ENCODE measurements at places on chromosomes 4 and X.
A peak's percentile ranks its signal among the peaks of the same experiment; 100 is the strongest.

DNA sequence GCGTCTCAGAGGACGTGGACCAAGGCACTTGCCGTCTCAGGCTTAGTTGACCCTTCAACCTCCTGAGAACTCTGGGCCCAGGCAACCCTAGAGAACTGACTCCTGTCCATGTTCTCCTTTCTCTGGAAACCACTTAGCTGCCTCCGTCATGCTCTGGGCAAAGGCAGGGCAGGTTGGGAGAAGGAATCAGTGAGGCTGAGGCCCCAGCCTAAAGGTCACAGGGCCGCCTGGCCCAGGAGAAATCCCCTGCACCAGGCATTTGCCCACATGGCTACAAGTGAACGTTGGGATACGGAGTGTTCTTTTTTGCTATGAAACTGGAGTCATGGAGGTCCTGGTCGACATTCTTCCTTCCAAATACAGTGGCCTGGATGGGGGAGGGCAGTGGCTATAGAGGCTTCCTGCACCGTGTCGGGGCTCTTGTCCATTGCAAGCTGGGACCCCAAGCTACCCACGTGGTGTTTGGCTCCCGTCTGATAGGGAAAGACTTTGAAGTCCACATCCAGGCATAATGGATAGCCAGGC lies 76.0 kb downstream of the CRMP1 start:
- DNase-seq = no peak

DNA sequence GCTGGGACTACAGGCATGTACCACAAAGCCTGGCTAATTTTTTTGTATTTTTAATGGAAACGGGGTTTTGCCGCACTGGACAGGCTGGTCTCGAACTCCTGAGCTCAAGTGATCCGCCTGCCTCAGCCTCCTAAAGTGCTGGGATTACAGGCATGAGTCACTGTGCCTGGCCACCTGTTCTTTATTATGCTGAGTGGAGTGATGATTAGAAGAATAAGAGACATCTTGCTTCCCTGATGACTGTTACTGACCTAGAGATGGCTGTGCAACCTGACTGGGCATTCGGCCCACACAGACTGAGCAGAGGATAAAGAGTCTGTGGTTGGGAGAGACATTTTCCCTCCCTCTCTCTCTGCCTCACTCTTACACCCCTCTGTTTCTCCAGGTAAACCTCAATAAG lies 56.7 kb downstream of the SPINK2 start:
- no peak for DNase-seq

DNA sequence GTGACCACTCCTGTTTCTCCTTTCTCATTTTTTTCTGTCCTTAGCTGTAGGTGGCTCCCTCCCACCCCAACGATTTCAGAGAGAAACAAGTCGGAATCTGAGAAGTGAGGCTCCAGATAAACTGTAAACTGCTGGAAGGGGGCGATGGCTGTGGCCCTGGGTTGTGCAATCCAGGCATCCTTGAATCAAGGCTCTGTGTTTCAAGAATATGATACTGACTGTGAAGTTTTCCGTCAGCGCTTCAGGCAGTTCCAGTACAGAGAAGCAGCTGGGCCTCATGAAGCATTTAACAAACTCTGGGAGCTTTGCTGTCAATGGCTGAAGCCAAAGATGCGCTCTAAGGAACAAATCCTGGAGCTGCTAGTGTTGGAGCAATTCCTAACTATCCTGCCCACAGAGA lies 37.7 kb downstream of the ETDC start:
- DNase-seq = no peak

- no peak for DNase-seq
Observed at GRCh38 chr4:57360681-57361080, 250.5 kb upstream of the IGFBP7 start.

DNA sequence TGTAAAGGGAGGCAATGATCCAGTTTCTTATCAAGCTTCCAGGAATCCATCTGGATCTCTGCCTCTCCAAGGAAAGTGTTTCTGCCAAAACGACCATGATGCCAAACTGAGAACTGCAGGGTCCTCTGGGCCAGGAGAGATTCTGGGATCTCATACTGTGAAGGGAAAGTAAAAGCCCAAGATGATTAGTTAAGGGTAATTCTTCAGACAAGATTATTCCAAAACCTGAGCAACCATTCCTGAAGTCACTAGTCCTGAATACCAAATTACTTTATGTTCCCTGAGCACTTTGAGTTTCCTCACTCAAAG lies 42.0 kb downstream of the SRPX2 start:
- DNase-seq = no peak

DNA sequence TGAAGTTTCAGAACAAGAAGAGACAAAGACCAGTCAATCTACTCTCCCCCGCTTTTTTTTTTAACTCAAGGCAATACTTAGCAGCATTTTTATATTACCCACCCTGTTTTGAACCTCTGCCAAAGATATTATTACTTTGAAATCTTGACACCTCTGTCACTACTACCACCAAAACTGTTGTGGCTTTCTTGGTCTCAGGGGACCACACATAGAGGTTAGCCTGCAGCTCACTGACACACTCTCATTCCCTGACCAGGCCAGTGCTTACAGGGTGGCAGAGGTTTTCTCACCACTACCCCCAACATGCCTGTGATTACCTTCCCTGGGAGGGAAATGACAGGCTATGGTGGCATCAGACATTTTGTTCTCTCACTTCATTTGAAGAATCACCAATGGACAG lies 137.4 kb upstream of the STIM2 start:
- DNase-seq = no peak

- no peak for DNase-seq
Observed at GRCh38 chr4:152780267-152780778, 569 bp downstream of the ARFIP1 start.

GRCh38 chr4:76305033-76305687 lies 1.4 kb upstream of the STBD1 start:
- DNase-seq = no peak

DNA sequence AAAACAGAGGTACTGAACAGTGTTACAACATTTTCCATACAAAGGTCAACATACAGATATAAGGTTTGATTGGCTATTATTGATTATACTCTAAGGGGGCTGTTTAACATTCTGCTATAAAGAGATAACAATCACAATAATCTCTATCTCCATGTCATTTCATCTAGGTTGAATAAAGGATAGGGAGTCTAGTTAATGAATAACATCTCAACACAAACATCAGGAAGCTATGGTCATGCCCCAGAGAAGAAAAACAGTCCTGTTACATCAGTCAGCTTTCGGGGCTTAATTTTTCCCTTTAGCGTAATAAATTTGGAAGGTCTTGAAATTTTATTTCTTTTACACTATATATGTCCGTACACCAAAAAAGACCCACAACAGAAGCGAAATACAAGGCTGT lies 41.5 kb upstream of the DCAF8L2 start:
- DNase-seq = no peak

DNA sequence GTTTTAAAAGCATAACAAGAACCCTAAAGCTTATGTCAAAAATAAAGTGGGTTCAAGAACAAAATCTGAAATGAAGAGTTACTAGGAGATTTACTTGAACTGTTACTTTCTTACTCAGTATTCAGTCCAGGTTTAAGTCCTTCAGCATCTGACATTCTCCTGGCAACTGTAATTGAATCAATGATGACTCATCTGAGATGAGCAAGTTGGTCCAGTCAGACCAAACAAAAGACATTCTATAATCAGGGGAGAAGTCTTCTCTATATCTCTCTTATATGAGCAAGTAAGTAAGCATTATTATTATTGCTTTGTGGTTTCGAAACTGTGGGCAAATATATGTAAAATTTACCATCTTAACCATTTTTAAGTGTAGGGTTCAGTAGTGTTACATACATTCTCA lies 34.6 kb downstream of the MAP9 start:
- DNase-seq = no peak

- no peak for DNase-seq
Observed at GRCh38 chr4:38924353-38924752, 56.7 kb downstream of the FAM114A1 start.

- DNase-seq = no peak
Observed at GRCh38 chrX:66144258-66144657, 19.8 kb upstream of the HEPH start.

DNA sequence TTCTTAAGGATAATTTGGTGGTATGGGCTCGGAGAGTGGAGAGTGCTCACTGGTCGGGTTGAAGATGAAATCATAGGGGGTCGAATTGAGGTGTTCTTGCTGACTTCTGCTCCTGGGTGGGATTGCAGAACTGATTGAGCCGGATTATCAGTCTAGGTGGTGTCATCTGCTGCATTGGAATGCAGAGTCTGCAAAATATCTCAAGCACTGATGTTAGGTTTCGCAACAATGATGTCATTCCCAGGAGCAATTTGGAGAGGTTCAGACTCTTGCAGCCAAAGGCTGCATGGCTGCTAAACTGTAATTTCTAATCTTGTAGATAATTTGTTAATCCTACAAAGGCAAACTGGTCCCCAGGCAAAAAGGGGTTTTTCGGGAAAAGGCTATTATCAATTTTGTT lies 67.7 kb downstream of the RHOH start:
- DNase-seq = no peak

- no peak for DNase-seq
Observed at GRCh38 chr4:19739101-19739651, 512.5 kb upstream of the SLIT2 start.

GRCh38 chr4:80266902-80267380 lies 477 bp downstream of the FGF5 start:
- DNase-seq = no peak

DNA sequence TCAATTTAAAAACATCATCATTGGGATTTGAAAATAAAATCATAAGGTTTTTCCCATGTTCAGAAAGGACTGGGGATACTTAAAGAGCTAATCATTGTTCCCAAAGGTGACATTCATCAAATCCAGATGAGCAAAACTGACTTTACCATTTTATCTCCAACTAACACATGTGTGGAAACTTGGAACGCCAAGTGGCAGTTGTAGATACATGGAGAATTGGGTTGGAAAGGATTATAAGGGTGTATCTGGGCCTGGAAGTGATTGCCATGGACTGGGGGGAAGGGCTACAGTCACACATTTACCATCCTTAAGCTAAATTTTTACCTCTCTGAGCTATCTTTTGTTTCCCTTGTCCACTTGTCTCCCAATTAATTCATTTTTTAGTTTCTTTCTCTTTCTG lies 203.4 kb downstream of the SLC39A8 start:
- DNase-seq = no peak

DNA sequence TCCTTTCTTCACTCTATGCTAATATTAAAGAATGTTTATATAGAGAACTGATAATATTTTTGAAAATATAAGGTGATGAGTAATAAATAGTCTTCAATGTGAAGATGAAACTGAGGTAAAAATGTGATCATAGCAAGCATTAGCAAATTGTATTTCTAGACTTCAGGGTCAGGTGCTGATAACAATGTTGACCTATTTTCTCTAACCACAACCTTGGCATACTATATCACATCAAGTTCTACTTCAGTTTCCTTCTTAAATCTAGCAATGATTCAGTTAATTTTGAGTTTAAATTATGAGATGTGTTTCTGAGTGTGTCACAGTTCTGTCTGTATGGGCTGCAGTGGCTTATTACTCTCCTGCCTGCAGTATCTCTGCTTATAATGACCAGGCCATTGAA lies 209.4 kb downstream of the RAPGEF2 start:
- DNase-seq = no peak

DNA sequence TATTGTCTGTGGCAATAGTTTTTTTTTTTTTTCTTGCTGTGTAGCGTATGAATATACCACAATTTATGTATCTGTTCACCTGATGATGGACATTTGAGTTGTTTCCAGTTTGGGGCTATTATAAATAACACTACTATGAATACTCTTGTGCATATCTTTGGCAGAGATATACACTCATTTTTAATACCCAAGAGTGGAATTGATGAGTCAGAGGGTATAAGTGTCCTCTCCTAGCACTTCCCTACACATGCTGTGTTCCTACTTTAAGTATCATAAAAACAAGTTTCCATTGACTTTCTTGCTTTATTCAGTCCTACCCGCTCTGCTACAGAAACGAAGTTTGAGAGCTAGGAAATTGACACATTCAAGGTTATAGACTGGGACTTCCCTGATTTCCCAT lies 39.8 kb downstream of the XIAP start:
- no peak for DNase-seq

- DNase-seq = no peak
Observed at GRCh38 chr4:25977397-25978170, 63.6 kb downstream of the SMIM20 start.

GRCh38 chrX:24506082-24506481 lies 41.0 kb downstream of the PDK3 start:
- DNase-seq = no peak

DNA sequence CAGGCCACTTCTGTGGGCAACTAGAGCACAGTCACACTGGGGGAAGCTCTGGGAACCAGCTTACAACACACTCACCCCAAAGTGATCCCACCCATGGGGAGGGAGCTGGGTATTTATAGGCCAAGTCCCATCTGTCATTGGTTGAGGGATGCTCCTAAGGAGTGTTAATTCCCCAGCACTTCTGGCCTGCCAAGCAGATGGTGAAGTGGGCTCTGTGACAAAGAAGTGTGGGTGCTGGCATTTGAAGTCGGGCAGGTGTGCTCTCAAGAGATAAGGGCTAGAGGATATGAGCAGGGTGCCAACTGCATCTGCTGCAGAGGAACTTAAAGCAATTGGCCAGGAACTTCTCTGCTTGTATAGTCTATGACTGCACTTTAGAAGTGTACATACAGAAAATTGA lies 30.9 kb downstream of the PTCHD1 start:
- no peak for DNase-seq

DNA sequence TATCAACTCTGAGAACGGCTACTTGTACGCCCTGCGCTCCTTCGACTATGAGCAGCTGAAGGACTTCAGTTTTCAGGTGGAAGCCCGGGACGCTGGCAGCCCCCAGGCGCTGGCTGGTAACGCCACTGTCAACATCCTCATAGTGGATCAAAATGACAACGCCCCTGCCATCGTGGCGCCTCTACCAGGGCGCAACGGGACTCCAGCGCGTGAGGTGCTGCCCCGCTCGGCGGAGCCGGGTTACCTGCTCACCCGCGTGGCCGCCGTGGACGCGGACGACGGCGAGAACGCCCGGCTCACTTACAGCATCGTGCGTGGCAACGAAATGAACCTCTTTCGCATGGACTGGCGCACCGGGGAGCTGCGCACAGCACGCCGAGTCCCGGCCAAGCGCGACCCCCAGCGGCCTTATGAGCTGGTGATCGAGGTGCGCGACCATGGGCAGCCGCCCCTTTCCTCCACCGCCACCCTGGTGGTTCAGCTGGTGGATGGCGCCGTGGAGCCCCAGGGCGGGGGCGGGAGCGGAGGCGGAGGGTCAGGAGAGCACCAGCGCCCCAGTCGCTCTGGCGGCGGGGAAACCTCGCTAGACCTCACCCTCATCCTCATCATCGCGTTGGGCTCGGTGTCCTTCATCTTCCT lies 2.7 kb downstream of the PCDH10 start:
- no peak for DNase-seq

DNA sequence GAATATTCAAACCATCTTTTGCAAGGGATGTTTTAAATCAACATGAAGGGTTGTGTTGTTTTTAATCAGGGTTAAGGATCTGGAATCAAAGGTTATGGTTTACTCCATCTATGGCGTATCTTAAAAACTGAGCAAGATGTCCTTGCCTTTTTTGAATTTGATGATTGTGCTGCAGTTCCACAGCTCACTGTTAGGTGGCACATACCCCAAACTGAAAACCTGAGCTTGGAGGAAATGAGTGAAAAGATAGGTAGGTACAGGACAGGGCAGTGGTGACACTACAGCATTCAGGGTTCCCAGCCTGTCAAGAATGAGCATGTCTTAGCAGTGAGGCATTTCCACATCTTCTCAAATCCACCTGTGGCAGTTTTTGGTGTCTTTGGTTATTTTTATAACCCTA lies 13.1 kb upstream of the EOLA1 start:
- DNase-seq = peak; percentile 44

- no peak for DNase-seq
Observed at GRCh38 chr4:37884855-37885487, 5.9 kb upstream of the TBC1D1 start.
